ENCODE measurements at places on chromosomes 3 and 15.
A peak's percentile ranks its signal among the peaks of the same experiment; 100 is the strongest.

GRCh38 chr3:150161011-150161410 is 190.3 kb upstream of the PFN2 start:
- DNase-seq: no peak

DNA sequence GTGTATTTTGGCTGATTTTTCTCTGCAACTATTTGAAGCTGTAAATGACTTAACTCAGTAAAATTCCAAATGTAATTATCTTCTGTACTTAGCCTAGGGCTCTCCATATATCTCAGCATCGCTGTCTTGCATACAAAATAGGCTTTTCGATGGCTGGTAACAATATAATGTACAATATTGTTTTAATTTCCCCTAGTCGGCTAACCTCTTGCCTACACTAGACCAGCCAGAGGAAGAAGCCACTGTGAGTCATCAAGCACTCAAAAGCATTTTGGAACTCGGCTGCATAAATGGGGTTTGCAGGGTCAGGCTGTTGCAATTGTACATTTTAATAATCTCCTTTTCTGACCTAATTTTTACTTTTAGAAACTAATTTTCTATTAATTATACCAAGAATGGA is 583.8 kb downstream of the FOXP1 start:
- DNase-seq: no peak

- DNase-seq: peak; percentile 72
These were observed 54.6 kb downstream of the RBMS3 start for GRCh38 chr3:29335438-29335837.

DNA sequence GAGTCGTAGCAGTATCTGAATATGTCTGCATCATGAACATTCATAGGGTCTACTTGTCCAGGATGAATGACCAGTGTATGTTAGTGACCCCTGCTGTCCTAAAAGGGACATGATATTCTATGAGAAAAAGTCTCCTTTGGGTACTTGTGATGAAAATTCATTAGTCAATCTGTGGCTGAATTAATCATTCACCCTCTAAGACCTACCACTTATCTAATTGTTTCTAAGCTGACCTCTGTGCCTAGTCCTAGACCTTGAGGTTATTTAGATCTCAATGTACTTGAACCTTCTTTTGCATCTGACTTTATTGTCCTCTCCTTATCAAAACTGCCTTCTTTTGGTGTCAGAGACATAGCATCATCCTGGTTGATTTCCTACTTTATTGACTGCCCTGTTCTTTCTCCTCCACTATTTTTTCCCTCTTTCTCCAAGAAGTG is 799.3 kb downstream of the DIPK2A start:
- no peak for DNase-seq

DNA sequence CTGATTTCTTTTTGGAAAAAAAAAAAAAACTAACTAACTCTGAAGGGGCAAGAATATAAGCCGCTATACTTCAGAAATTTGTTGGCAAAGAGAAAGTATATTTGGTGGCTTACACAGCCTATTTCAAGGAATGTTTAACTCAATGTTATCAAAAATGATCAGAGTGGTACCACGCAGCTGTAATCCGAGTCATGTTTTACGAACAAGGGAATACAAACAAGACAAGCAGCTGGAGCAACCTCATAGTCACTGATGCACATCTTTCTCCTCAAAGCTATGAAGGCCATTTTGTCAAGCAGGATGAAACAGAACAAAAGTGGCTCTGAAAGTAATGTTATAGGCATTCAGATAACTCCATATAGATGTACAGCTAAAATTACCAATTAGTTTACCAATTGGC is 81.2 kb downstream of the SCAPER start:
- no peak for DNase-seq

- DNase-seq: peak; percentile 72
These were observed 842 bp downstream of the PCCB start for GRCh38 chr3:136250903-136251460.

DNA sequence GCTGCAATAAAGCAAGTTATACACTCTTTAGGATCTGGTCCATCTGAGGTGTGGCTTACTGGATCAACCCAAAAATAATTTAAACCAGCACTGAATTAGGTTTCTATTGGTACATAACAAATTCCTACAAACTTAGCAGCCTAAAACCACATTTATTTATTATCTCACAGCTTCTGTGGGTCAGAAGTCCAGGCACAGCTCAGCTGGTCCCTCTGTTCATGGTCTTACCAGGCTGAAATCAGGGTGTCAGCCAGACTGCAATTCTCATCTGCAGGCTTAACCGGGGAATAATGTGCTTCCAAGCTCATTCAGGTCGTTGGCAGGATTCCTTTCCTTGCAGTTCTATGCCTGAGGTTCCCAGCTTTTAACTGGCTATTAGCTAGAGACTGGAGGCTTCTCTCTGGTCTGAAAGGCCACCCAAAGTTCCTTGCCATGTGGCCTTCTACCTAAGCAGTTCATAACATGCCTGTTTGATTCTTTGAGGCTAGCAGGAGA is 477.4 kb upstream of the WNT5A start:
- no peak for DNase-seq

DNA sequence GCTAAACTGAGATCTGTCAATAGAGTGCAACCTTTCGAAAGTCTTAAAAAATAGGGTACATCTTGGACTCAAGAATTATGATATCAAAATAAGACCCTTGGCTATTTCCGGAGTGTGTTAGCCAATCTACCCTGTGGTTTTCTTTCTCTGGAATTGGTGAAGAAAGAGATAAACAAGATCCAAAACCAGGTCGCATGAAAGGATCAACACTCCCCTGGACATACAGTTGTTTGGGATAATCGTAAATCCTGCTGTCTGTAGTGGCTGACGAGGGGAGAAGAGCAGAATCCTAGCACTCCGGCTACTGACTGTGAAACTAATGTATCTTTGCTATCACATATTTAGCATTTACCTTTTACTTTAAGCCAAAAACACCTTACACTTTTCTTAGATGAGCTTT is 30.9 kb downstream of the FNDC3B start:
- DNase-seq: no peak

- DNase-seq: no peak
These were observed 25.9 kb upstream of the GP9 start for GRCh38 chr3:129034642-129035041.

DNA sequence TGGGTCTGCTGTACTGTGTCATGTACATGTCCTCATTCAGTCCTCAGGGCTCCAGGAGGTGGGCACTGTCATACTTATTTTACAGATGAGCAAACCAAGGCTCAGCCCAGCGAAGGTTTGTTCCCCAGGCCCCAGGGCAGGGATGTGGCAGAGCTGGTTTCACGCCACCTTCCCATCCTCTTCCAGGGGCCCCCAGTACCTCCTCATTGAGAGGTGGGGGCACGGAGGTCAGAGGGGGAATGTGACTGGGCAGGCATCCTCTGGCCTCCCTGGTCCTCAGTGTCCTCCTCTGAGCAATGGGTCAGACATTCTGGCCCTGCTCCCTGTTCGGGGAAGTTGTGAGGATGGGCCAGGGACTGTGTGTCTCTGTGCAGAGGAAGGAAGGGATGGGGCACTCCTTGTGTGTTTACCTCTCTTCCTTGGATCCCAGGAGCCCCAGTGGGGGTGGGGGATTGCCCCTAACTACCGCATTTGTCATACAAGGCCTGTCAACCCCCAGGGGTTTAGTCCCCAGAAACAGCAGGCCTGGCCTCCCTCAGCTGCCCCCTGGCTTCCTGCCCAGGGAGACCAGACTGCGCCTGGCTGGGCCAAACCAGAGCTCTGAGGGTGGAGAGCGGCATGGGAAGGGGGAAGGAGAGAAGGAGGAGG is 65.9 kb upstream of the LCTL start:
- DNase-seq: no peak

DNA sequence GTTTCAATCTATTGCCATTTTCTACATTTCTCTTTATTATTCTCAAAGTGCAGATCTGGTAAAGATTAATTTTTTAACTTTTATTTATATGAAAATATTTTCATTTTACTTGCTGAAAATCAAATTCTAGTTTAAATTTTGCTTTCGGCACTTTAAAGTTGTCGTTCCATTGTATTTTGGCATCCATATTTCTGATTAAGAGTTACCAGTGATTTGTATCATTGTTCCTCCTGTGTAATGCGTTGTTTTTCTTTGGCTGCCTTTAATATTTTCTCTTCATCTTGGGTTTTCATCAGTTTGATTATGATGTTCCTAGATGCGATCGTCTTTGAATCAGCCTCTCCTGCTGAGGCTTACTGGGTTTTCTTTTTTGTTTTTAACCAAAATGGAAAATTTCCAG is 97.3 kb downstream of the SPATA16 start:
- DNase-seq: no peak

All from left ventricle myocardium superior (tissue), 1 donor.